ENCODE measurements at places on chromosomes 13 and 19.

GRCh38 chr13:102033857-102034331 is 368.0 kb downstream of the FGF14 start:
- DNase-seq = no peak

DNA sequence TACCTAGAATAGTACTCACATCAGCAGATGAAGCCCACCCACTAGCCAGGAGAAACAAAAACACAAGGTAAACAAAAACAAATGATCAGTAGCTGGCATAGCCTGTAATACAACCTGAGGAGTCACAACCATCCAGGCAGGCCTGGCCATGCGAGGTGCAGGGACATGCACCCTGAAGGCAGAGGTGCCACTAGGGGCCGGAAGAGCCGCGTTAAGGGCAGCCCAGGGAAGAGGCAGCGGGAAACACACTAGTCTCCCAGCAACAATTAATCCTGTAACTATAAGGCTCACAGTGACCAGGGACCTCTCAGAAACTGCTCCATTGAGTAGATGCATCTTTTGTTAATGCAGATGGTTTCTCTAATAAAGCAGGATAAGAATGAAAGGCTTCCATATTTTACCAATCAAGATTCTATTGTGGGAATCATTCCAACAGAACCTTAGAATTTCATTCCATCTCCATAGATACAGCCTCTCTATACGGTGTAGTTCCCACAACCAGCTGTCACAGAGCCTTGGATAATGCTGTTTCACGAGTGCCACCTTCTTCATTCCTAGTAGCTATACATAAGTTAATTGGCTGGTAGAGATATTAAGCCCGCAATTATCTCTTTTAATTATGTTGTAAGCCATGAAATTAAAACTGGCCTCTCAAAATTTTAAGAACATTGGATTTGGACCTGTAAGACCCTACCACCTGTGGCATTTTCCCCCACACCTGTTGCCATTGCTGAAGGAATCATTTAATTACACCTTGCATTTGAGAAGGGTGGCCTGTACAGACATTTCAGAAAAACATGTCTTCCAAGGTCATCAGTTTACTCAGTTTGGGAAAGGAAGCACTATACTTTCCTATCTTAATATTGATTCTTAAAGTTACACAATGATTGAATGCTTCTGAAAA is 28.7 kb downstream of the ANKRD10 start:
- DNase-seq = no peak

GRCh38 chr19:9323557-9323918 is 441 bp upstream of the ZNF559 start:
- DNase-seq = peak; percentile 48

- DNase-seq = no peak
Measured at GRCh38 chr19:40411958-40412499, 1.1 kb downstream of the PRX start.

DNA sequence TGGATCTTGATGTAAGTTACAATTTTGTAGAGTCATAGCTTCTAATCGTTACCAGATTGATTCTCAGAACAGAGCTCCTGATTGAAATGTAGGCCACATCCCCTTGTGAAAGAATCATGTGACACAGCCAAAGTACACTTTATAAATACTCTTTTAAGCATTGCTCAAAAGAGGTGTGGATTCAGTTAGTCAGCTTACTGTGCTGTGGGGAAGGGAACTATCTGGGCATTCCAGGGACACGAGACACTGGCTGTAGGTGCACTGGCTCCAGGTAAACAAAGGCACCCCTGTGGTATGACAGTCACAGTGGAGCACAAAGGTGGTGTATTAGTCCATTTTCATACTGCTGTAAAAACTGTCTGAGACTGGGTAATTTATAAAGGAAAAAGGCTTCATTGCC is 222.8 kb downstream of the LIG4 start:
- no peak for DNase-seq

GRCh38 chr19:51181377-51181912 is 39.3 kb downstream of the SIGLEC7 start:
- no peak for DNase-seq

DNA sequence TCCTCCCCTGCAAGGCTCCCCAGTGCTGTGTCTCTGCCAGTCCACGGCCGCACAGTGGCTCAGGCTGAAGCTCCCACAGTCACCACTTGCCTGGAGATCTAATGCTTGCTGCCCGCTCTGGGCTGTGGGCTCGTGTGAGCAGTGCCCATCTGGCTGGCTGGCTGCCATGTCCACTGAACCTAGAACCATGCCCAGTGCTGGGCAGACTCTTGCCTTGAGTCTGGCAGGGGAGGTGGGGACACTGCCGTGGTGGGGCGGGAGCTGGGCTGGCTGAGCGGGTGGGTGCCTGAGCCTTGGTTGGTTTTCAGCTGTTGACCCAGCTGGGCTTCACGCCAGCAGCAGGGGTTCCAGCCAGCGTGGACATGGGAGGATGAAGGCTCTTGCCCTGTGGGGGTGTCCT is 52.3 kb downstream of the CRTC1 start:
- DNase-seq = no peak

DNA sequence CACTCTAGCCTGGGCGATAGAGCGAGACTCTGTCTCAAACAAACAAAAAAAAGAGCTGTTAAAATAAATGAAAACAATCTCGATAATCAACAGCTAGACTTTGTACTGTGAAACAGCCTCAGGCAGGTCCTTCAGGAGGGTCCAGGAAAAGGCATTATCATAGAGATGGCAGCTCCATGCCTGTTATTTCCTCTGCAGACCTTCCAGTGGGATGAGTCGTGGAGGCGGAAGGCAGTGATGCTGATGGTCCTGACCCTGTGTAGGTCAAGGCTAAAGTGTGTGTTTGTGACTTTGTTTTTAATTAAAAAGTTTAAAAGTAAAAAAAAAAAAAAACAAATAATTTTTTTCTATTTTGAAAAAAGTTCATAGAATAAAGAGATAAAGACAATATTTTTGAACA is 117.4 kb downstream of the TNFRSF19 start:
- no peak for DNase-seq

DNA sequence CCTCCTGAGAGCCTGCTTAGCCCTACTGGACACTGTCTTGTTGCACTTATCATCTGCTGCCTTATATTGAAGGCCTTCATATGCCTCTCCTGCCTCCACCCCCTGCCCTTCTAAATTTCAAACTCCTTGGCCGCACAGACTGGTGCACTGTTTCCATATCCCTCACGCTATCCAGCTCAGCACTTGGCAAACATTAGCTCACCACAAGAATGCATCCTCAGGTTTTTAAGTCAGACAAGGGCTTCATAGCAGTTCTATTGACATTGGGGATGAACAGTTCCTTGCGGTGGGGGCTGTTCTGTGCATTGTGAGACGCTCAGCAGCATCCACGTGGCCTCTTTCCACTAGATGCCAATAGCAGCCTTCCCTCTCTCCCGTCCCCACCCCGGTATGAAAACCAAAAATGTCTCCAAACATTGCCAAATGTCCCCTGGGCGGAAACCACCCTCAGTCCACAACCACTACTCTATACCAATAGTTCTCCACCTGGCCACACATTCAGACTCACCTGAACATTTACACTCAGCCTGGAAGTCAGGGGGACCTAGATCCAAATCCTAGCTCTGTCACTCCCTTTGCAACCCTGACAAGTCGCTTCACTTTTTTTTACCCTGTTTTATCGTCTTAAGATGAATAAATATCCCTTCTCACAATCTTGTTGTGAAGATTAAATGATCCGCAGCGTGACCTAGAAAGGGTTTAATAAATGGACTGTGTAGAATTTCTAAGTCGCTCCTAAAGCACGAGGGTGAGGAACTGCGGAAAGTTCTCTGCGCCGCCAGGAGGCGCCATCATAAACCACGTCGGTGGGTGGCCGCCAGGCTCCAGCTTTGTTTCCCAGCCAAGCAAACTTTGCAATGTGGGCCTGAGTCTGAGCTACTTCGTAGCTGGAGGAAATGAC is 3.6 kb upstream of the CEACAM3 start:
- DNase-seq = peak; percentile 8

GRCh38 chr19:2699413-2700140 is 2.9 kb downstream of the GNG7 start:
- no peak for DNase-seq

DNA sequence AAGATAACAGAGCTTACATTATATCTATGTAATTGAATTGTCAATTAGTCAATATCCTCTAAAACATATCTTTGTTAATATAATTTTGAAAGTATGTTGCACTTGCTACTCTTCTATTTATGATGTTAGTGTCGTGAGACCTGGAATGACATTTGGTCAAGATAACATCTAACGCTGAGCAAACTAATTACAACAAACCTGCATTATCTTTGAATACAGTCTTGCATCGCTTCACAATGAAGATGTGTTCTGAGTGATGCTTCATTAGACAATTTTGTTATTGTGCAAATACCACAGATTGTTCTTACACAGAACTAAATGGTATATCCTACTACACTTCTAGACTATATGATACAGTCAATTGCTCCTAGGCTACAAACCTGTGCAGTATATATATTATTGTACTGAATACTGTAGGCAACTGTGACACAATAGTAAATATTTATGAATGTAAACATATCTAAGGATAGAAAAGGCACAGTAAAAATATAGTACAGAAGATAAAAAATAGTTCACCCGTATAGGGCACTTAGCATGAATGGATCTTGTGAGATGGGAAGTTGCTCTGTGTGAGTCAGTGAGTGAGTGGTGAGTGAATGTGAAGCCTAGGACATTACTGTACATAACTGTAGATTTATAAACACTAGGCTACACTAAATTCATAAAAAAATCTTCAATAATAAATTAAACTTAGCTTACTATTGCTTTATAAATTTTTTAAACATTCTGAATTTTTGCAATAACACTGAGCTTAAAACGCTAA is 1773.8 kb downstream of the PCDH9 start:
- DNase-seq = no peak

DNA sequence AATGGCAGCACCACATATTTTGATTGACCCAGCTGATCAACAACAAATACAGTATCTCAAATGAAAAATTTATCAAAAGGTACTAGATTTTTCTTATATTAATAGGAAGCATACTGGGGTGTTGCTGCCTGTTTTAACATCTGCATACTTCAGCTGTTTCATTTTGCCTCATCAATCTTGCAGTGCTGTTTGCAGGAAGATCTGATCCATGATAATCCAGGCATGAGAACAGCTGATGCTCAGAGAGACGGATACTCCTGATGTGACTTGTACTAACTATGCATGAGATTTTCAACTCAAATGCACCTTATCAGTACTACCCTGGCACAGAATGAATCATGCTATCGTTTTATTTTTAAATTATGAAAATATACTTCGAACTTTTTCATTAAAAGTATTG is 2136.8 kb downstream of the PCDH9 start:
- DNase-seq = no peak
